ENCODE measurements at places on chromosomes 3 and 15.

DNA sequence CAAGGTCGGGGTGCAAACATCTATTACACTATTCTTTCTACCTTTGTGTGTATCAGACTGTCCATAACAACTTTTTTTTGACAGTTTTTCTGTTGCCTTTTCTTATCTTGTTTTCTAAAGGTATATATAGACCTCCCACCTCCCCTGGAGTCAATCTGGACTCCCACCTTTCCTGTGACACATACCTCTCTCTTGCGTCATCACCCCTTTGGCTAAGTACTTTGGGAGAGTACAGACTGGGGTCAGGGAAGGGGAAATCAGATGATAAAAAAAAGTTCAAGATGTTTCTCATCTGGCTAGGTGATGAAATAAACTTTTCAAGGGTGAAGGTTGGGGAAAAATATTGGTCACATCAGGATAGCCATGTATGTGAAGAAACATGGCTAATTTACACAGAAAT, 17.2 kb downstream of the TSPAN3 start:
- DNase-seq = peak; percentile 37

- DNase-seq = no peak
These were observed 149.3 kb downstream of the CACNA1D start for GRCh38 chr3:53643757-53644156.

- no peak for DNase-seq
These were observed 4.3 kb upstream of the RHCG start for GRCh38 chr15:89500397-89501270.

DNA sequence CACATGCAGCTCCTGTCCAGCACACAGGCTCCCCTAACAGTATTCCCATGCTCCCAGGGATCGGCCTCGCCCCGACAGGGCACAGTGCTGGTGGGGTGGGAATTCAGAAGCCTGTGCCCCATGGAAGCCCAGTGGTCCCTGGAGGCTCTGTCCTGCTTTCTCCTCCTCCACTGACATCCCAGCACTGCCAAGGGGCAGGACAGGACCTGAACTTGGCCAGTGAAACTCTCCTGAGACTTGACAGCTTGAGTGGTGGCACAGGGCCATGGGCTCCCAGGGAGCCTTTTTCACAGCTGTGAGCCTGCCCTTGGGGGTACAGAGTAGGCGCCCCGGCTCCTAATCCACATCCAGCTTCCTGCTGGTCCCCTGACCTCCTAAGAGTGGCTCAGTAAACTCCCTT, 38.4 kb downstream of the IQSEC1 start:
- DNase-seq = no peak

DNA sequence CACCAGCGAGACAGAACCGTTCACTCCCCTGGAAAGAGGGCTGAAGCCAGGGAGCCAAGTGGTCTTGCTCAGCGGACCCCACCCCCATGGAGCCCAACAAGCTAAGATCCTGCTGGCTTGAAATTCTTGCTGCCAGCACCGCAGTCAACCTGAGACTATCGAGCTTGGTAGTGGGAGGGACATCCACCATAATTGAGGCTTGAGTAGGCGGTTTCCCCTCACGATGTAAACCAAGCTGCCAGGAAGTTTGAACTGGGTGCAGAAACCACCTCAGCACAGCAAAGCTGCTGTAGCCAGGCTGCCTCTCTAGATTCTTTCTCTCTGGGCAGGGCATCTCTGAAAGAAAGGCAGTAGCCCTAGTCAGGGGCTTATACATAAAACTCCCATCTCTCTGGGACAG, 151.0 kb downstream of the MBNL1 start:
- DNase-seq = no peak

DNA sequence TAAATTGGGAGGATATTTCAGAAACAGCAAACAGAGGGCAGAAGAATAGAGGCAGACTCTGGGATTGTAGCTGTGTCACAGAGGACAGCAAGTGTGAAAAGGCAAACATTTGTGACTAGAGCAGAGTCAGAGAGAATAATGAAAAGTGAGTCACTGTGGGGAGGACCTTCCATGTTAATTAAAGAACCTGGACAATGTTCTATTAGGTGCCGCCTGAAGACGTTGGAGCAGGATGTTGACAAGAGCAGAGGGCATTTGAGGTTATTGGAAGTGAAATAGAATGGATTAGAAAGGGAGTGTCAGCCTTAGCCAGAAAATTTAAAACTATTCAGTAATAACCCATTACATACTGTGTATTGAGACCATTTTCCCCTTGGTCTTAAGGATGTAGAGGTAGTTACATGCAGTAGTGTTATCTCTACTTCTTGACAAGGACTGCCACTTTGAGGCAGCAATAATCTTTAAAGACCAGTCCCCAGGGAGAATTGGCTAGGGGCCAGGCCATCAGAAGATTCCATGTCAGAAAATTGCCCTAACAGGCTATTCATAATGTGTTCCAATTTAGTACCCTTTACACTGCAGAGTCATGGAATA, 5.8 kb downstream of the ACKR2 start:
- DNase-seq = no peak

DNA sequence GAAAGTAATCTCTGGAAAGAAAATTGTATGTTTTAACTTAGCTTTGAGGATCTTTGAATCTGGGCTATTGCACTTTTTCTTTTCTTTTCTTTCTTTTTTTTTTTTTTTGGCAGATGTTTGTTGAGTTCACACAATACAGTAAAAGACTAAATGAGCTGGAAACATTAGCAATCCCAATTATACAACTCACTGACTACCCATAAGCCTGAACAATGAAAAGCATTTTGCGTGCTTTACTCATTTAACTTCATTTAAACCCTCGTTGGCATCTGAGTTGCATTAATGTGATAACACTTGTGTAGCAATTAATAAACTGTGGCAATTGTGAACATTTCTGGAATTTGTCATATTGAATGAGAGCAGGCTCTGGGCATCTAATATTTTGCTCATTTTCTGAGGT, 269.4 kb upstream of the RBMS3 start:
- DNase-seq = no peak

- no peak for DNase-seq
These were observed 5.8 kb downstream of the CPOX start for GRCh38 chr3:98587654-98588053.

DNA sequence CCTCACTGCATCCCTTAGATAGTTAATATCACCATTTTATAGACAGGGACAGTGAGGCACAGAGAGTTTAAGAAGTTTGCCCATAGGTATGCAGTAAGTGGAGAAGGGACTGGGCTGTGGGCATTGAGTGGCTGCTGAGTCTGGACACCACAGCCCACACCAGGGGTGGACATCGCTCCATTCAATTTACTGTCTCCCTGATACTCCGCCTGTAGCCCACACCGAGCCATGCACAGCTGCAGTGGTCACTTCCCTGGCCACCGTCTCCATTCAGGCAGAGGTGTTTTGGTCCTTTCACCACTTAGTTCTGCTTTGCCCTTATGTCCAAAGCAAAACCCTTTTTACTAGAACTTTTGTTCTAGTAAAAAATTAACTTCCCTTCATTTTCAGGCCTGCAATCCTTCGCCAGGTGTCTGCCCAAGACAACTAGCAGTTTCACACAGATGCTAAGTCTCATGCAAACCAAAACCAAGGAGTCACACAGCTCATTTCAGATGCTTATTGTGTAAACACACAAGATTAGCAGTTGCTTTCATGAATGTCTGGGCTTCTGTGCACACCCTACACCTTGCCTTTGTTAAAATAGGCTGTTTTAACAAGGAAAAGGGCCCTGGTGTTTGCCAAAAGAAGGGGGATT, 30.1 kb downstream of the ZNF35 start:
- no peak for DNase-seq

DNA sequence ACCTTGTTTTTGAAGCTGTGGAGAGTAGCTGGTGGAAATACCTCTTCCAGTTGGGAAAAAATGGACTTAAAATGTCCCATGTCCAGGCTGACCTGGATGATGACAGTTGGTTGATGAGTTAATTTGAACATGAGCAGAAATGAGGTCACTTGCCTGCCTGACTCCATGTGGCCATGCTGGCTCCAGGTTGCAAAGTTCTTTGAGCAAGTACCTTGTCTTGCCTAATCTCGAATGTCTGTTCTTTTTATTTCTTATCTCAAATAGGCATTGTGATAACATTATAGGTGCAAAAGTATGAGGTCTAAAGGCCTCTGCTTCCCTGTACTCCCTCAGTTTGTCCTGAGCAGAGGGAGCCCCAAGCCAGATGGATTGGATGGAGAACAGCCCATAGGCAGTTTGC, 9.0 kb downstream of the MAPKBP1 start:
- no peak for DNase-seq

GRCh38 chr3:72052841-72053409, 268.0 kb upstream of the PROK2 start:
- DNase-seq = peak; percentile 45

DNA sequence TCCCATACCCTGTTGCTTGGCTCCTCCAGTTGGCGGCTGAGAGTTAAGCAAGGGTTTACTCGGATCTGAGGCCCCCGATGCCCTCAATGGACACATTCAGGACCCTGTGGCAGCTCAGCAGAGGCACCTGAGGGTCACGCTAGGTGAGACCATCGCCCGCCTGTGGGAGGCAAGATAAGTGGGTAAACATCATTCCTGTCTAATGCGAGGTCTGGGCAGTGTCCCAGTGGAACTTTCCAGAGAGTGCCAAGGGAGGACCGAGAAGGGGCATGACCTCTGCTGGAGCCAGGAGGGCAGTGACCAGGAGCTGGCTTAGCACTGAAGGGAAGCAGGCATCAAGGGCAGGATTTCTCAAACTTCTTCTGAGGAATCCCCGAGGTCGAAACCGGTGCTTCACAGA, 65.4 kb upstream of the SEC61A1 start:
- DNase-seq = no peak

- no peak for DNase-seq
These were observed 164.4 kb downstream of the WDR76 start for GRCh38 chr15:43991206-43991605.

DNA sequence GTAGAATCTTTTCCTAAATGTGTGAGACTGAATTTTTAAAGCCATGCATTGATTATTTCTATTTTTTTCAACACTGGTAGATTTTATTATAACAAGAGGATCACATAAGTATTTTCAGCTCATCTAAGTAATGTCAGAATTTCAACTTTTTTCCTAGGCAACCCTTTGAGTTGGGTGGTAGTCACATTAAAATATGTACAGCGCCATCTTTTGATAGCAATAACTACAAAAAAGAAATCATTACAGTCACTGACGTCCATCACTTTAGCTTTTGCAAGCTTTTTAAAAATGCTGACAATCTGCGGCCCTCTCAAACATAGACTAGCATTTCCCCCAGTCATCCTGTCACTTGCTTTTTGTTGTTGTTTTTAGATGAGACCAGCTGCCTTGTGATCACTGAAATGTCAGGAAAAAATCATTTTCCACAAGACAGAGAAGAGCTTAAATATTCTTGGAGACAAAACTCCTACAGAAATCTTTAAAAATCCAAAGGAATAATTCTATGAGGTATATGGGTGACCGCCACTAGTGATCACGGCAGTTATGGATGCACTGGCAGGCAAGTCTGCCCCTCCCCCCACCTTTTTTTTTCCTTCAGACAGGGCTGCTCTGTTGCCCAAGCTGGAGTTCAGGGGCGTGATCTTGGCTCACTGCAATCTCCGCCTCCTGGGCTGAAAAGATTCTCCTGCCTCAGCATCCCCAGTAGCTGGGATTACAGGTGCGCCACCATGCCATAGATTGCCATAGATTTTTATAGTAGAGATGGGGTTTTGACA, 384.0 kb upstream of the KCNMB2 start:
- no peak for DNase-seq

DNA sequence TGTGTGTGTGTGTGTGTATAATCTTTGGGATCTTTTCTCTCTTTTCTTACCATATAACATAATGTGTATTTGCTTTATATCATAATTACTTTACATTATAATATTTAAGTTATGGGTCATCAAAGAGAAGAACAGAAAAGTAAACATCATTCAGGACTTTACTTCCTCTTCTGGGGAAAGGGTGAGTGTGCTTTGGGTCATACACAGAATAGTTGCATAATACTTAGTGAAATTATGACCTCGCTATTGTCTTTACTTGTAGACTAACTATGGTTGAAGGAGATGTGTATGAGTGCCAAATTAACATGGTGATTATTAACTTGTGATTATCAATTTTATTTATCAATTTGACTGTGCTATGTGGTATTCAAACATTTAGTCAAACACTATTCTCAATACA, 1086.9 kb downstream of the DIPK2A start:
- DNase-seq = peak; percentile 2

DNA sequence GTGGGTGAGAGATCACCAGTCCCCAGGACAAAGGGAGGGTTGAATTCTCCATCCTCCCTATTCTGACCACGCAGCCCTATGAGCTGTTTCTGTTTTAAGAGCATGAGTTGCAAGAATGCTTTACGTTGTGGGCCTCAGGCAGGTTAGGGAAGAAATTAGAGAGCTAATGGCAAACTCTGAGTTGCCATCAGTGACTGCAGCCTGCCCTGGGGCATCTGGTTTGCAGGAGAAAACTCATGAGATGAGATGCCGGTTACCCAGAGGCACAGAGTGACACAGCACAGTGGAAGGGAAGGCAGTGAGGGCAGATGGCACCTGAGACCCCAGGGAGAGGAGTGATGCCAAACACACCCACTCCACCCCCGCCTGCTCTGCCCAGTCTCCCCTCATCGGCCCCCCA, 265.3 kb downstream of the CD47 start:
- DNase-seq = no peak

GRCh38 chr15:72685301-72685924, 569 bp downstream of the HIGD2B start:
- DNase-seq = peak; percentile 0

DNA sequence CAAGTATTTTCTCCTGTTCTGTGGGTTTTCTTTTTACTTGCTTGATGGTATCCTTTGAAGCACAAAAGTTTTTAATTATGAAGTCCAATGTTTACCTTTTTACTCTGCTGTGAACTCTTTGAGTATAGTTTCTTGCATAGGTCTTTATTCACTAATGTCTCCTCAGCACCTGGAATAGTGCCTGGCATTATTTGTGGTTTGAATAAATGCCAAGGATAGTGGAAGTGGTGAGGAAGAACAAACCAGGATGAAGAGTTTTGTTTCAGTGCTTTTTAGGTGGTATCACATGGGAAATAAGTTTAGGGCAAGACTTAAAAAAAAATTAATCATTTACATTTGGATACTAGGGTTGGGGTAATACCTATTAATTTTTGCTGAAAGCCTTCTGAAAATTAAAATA, 25.7 kb downstream of the GPD1L start:
- DNase-seq = no peak

DNA sequence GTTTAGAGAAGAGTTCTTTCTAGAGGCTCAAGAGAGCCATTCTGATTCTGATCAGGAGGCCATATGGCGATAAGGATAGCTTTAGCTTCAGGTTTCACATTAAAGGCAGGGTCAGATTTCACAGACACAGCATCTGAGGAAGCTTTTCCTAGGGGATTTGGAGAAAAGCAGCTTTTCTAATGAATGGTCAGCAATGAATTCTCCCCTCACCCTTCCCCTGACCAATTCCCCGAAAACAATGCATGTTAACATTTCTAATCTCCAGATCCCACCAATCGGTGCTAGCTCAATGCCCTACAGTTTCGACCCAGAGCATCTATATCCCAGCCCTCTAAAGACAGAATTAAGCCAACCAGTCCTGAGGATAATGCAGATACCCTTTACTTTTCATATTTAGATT, 9.8 kb downstream of the AGBL1 start:
- no peak for DNase-seq

GRCh38 chr15:29616512-29616911, 205.8 kb downstream of the TJP1 start:
- peak; percentile 26 for DNase-seq

- no peak for DNase-seq
These were observed 372.2 kb downstream of the DIPK2A start for GRCh38 chr3:144343777-144344176.
